Left ventricle myocardium inferior (tissue), 1 donor: ENCODE measurements at places on chromosomes 7 and 10. TPM values are rescaled to one million over a fixed set of nuclear protein-coding genes. Genes with fewer than 3 reads are reported as not detected.

GRCh38 chr10:13120786-13121499 is 21.0 kb downstream of the OPTN start:
- no peak for DNase-seq
- H3K4me3 ChIP-seq: no peak overlapping the region
- H3K36me3 ChIP-seq: peaks cover 90% of the 10 kb centered on the region
- H3K27me3 ChIP-seq: no peaks in the 10 kb centered on the region

GRCh38 chr7:46440186-46440585 is 519.1 kb upstream of the IGFBP3 start:
- no peaks in the 10 kb centered on the region for H3K27me3 ChIP-seq
- H3K27ac ChIP-seq: no peak overlapping the region
- no peak overlapping the region for H3K4me3 ChIP-seq
- no peaks in the 10 kb centered on the region for H3K4me1 ChIP-seq
- H3K36me3 ChIP-seq: no peaks in the 10 kb centered on the region

- H3K27me3 ChIP-seq: no peaks in the 10 kb centered on the region
- no peaks in the 10 kb centered on the region for H3K36me3 ChIP-seq
- H3K27ac ChIP-seq: no peak overlapping the region
- H3K4me1 ChIP-seq: no peaks in the 10 kb centered on the region
- H3K4me3 ChIP-seq: no peak overlapping the region
- DNase-seq: no peak
These were observed 37.0 kb upstream of the GLCCI1 start for GRCh38 chr7:7931626-7932025.

VSTM4 gene
- total RNA-seq: 21.1 TPM

DNA sequence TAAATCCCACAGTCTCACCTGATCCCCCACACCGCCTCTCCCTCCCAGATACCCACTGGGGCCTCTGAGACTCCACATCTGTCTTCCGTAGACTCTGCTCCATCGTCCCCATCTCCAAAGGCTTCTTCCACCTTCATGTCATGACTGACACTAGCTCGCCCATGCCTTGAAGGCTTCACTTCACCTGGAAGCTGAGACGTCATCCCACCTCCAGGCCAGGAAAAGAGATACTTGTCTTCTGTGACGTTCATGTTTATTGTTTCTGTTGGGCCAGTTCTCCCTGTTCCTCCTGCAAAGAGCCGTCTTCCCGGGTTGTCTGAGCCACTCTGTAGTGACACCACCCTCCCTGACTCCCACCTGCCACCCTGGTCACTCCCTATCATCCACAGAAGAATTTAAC is 3.6 kb upstream of the ZNF862 start:
- H3K27me3 ChIP-seq: peaks cover 25% of the 10 kb centered on the region
- no peak overlapping the region for H3K27ac ChIP-seq
- H3K4me1 ChIP-seq: peaks cover 18% of the 10 kb centered on the region
- DNase-seq: no peak
- no peak overlapping the region for H3K4me3 ChIP-seq

DNA sequence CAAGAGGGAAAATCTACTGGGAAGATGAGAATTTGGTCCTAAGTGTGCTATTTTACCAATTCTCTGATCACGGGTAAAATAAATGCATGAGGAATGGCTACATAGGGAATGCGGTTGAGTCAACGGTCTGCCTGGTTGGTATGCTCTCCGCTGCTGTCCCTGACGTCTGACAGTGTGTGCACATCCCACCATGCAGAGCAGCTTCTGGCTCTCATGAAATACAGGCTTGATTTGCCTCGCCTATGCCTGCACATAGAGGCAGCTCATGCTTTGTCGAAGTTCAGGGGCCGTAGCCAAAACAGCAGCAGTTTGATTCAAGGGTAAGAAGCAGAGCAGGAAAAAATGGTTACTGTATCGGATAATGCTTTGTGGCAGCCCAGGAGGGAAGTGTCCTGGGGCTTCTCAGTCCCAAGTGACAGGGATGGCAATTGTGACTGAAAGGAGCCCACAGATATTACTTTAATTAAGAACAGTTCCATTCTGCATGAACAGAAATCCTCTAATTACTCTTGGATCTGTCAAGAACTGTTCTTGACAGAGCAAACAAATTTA is 268.4 kb upstream of the SLC26A5 start:
- no peak for DNase-seq
- no peaks in the 10 kb centered on the region for H3K36me3 ChIP-seq
- H3K4me1 ChIP-seq: no peaks in the 10 kb centered on the region
- no peak overlapping the region for H3K4me3 ChIP-seq
- no peaks in the 10 kb centered on the region for H3K27me3 ChIP-seq

CDK1 gene
- total RNA-seq: 1.5 TPM

- H3K27me3 ChIP-seq: peaks cover 29% of the 10 kb centered on the region
- H3K4me1 ChIP-seq: peaks cover under 1% of the 10 kb centered on the region
- H3K4me3 ChIP-seq: no peak overlapping the region
- H3K27ac ChIP-seq: no peak overlapping the region
- DNase-seq: peak; percentile 13
These were observed 520.2 kb downstream of the DNAJB6 start for GRCh38 chr7:157856873-157857577.

DNA sequence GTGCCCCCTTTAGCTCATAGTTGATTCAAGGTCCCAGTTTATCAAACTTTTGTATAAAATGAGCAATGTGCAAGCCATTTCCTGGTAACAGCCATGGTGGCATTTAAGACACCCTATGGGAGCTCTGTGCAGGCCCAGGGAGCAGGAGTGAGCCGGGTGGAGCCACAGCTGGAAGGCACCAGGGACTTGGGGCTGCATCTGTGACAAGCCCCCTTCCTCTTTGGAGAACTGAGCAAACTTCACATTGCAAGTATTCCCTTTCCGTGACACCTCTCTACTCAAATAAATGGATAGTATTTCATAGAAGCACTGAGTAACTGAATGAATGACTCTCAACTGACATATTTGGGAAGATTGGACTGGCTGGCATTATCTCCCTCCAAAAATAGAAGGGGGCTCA is 558.7 kb upstream of the FOXK1 start:
- no peak for DNase-seq
- no peaks in the 10 kb centered on the region for H3K36me3 ChIP-seq
- H3K4me1 ChIP-seq: no peaks in the 10 kb centered on the region

DNA sequence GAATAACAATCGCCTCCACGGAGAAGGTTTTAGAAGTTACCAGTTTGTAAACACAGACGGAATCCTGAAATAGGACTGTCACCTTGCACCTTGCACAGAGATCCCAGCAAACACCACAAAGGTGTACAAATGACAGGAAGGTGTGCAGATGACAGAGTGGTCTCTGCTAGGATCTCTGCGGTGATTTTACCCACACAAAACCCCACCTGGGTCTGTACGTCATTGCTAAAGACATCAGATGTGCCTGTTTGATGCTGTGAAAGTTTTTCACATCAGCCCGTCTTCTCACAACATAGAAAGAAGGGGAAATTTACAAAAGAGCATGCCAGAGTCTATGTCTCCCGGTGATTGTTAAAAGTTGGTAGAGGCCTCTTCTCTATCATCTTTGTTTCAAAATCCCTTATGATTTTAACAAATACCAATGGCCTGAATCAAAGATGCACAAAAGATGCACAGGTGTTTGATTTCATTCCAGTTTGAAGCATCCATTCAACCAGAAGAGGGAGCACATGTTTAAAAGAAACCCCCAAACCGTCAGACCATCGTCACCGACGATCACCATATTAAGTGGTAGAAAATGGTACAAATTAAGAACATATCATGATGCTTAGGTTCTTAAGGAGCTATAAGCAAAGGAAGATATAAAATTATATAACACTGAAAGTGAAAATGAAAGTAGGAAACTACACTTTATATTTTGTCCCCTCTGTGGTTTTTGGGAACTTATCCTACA is 576.5 kb downstream of the PTPRN2 start:
- H3K4me3 ChIP-seq: no peak overlapping the region
- H3K36me3 ChIP-seq: no peaks in the 10 kb centered on the region
- H3K27ac ChIP-seq: no peak overlapping the region
- DNase-seq: no peak
- H3K27me3 ChIP-seq: peaks cover 85% of the 10 kb centered on the region

DNA sequence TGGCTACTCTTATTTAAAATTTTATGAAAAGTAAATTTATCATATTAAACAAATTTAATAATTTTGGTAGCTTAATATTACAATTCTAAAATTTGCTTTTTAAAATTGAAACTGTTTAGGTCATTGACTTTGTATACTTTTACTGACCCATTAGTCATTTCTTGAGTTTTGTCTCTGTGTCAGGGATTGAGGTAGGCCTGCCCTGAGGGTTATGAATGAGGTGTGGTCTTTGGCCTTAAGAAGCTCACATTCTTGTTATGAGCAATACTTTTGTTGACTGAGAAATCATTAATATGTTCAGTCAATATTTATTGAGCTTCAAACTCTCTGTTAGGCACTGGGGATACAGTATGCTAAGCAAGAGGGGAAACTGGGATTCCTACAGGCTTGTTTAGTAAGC is 47.0 kb upstream of the RPA3 start:
- H3K4me3 ChIP-seq: no peak overlapping the region
- no peaks in the 10 kb centered on the region for H3K36me3 ChIP-seq
- no peaks in the 10 kb centered on the region for H3K27me3 ChIP-seq
- peaks cover 17% of the 10 kb centered on the region for H3K4me1 ChIP-seq
- no peak for DNase-seq

DNA sequence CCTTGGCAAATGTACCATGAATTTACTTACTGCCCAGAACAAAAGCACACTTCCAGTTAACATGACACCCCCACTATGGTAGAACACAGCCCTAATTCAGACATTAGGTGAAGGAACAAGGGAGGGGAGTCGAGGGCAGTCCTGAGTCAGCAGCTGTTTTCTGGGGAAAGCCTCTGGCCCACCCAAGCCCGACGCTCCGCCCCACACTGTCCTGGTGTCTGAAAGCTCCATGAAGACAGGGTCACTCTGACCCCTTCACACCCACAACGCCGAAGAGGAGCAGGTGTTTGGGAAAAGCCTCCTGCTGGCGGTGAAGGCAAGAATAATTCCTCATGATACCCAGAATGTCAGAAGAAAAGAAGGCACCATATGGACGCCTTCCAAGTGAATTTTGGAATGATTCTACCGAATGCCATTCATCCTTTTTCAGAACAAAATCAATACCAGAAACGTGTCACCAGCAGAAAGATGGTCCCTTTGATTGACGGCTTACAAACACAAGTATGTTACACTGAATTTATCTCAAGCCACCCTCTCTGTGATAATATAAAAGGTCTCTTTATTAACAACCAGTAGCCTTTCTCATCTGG is 172.1 kb downstream of the DIP2C start:
- H3K27ac ChIP-seq: no peak overlapping the region
- peaks cover 35% of the 10 kb centered on the region for H3K4me1 ChIP-seq
- H3K36me3 ChIP-seq: peaks cover 3% of the 10 kb centered on the region
- DNase-seq: no peak

DNA sequence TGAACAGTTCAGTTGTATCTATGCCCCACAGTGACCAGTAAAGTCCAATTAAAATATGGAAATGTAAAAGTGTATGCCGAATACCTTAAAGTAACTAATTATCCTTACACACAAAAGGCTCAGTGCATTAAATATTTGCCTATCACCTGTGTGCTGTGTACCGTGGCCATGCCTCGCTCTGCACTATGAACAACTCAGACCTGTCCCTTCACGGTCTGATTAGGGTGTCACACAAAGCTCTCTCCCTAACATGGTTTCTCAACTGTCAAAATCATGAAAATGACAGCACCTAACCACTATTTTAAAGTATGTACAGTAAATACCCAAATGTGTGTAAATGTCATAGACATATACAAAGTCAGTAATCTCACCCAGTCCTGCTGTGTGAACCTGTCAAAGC is 43.1 kb downstream of the STK17A start:
- no peak for DNase-seq
- peaks cover 30% of the 10 kb centered on the region for H3K4me1 ChIP-seq
- peaks cover 39% of the 10 kb centered on the region for H3K36me3 ChIP-seq
- H3K27me3 ChIP-seq: no peaks in the 10 kb centered on the region
- peak overlapping the region; percentile 27 for H3K27ac ChIP-seq

PRLHR gene
- not detected for total RNA-seq
